ENCODE measurements at places on chromosomes 16 and 17.

GRCh38 chr17:17537311-17538099 is 41.3 kb upstream of the RASD1 start:
- DNase-seq, result no peak

DNA sequence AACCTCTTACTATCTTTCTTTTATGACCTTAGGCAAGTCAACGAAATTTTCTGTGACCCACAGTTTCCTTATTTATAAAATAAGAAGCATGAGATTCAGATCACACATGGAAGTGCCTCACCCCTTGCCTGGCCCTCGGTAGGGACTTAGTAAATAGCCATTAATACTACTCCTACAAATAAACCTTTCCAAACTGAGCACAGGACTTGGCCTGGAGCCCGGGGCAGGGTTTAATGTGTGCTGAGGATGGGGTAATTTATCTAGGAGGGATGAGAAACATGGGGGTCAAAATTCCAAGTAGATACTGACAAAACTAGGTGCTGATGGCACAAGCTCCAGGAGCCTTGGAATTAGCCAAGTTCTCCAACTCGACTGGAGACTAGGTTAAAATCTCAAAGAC is 35.0 kb downstream of the PITPNC1 start:
- DNase-seq, result no peak

GRCh38 chr16:23072084-23072599 is 77.1 kb downstream of the USP31 start:
- DNase-seq, result no peak

DNA sequence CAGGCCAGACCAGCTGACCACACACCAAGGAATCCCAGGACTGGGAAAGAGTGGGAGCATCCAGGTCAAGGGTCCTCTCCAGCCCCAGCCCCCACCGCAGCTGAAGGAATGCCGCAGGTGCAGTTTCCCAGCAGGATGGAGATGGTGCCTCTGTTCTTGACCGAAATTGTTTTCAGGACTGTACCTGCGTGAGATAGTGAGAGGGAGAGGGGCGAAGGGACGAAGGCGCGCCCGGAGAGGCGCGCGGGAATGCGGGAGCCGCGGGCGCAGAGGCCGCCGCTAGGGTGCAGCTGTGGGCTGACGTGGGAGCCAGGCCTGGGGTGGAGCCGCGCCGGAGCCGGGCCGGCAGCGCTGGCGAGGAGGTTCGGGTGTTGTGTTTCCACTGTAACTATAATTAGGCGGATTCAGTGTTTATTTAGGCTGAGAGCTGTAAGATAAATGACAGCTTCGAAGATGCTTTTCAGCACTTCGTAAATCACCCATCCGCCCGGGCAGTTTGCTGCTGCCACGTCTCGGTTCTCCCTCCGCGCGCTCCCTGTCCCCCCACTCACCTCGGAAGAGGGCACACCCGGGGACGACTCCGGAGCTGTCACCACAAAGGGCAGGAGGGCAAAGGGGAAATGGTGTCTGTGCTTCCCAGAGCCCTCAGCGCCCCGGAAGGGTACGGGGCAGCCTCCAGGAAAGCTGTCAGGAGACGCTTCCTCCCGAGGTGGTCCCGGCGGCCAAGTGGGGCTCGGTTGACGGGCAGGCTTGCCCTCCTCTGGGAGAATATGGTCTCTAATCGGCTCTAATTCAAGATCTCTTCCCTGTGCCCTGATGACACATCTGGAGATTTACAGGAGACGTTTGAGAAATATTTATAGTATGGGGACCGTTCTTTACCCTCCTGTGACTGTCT is 38.2 kb downstream of the HOXB1 start:
- DNase-seq, result peak; percentile 67

- DNase-seq, result no peak
Measured at GRCh38 chr17:17376362-17376761, 73.2 kb downstream of the NT5M start.

DNA sequence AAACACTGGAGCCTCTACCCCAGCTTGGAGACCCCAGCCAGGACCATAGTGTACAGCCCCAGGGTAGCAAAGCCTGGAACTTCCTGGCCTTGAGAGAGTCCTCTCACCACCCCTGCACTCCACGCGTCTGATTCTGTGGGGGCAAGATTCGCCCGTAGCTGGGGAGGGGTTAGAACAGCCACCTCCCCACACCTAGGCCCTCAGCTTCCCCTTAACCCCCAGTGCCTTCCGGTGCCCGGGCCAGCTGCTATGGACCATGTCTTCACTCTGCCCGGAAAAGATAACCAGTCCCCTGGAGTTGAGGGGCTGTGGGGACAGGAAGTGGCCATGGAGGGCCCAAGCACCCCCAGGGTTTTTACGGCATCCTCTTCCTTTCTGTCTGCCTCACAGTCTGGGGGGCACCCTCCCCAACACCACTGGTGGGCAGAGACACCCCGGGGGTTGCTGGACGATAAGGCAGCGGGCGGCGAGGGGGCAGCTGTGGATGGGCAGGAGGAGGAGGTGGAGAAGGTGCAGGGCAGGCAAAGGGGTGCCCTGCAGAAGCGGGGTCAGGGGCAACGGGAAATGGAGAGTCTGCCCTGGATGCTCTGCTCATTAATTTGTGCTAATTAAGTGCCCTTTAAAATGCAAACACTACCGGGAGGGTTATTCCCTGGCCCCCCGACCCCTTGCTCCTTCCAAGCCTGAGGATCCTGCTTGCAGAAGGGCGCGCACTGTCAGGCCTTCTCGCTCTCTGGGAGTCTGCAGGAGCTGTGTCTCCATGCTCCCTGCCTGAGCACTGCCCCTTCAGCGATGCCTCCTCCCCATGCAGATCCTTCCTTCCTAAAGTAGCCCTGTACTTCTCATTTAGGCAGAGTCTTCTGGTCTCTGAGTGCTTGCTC is 2.4 kb downstream of the PRSS27 start:
- DNase-seq, result no peak

DNA sequence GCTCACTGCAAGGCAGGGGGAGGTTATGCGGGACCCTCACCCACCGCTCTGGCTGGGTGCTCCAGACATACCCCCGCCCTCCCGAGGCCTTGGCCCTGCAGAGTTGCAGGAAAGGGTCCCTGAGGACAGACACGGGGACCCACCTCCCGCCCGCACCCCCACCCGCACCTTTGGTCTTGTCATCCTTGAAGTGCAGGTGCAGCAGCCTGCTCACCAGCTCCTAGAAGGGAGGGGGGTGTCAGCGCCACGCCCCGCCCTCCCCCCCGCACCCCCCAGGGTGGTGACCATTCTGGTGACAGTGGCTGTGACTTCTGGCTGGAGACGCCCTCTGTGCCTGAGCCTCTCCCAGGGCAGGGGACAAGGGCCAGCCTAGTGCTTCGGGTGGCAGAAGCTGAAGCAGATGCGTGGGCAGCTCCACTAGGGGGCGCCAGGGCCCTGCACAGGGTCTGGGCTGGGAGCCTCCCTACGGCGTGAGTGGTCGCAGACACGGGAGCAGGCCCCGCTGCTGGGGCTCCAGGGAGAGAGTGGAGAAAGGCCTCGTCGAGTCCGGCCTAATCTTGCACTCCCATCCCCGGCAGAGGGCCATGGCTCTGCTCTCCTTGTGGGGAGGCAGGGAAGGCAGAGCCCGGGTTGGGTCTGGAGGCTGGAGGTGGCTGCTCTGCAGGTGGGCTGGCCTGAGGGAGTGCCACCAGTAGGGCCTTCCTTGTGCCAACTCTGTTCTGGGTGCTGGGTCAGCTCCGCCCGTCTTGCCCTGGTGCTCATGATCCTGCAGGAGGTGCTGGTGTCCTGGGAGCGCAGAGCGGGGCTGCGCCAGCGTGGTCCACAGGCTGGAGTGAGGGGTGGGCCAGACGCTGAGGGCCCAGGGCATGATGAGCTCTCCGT is 2.7 kb downstream of the CENPX start:
- DNase-seq, result peak; percentile 43

GRCh38 chr16:71476457-71477124 is 12.5 kb downstream of the ZNF19 start:
- DNase-seq, result no peak

DNA sequence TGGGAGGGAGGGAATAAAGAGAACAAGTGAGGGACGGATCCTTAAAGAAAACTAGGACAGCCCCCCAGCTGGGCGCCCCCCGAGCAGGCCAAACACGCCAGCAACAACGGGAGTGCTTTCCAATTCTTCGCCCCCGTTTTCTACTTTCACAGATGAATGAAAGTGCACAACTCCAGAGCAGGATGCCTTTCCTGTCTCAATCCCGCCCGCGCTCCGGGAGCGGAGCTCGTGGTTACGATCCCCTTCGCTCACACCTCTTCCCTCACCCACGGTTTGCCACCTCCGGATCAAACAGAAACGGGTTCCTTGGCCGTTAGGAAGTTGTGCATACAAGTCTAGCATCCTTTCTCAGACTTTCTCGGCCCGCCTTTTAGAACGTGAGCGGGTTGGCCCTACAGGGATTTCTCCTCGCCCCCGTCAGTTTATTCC is 680 bp downstream of the SKA2 start:
- peak; percentile 15 for DNase-seq

DNA sequence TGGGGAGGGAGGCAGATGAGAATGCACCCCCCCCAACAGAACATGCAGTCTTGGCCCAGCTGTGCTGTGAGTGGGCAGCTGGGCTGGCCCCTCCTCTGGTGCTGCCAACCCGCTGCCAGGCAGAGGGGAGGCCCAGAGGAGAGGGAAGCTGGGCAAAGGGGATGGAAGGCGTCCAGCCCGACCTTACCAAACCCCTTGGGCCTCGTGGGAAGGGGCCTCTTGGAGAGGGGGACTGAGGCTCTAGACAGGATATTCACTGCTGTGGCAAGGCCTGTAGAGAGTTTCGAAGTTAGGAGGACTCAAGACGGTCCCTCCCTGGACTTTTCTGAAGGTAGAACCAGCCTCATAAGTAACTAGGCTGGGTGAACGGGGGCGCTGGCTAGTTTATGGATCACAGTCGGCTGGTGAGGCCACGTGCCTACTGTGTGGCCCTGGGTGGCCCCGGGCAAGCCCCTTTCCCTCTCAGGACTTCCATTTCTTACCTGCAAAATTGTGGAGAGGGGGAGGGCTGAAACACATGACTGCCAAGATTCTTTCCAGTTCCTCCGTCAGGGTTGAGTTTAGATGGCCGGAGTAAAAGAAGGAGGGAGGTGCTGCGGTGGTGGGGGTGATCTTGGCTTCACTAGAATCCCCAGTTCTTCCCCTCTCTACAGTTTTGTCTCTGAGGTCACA is 857 bp upstream of the STAT5A start:
- DNase-seq, result no peak

- no peak for DNase-seq
Measured at GRCh38 chr17:51261024-51261963, 948 bp downstream of the UTP18 start.

- DNase-seq, result no peak
Measured at GRCh38 chr17:10031606-10032005, 126.5 kb upstream of the RCVRN start.

DNA sequence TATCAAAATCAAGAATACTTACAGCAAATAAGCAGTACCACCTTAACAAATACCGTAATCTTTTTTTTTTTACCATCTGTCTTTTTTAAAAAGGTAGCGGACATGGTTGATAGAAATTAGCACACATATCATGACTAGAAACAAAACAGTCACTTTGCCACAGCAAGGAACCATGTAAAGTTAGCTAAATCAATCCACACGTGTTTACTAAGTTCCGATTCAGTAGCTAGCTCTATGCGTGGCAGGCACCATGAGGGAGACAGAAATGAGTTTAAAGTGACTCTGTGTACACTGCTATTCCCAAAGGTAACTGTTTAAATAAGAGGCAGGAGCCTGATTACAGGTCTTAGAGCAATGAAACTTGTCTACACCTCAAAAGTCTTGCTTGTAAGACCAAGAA is 108.6 kb downstream of the XYLT1 start:
- no peak for DNase-seq

GRCh38 chr16:75727221-75727620 is 931 bp upstream of the CPHXL start:
- no peak for DNase-seq

DNA sequence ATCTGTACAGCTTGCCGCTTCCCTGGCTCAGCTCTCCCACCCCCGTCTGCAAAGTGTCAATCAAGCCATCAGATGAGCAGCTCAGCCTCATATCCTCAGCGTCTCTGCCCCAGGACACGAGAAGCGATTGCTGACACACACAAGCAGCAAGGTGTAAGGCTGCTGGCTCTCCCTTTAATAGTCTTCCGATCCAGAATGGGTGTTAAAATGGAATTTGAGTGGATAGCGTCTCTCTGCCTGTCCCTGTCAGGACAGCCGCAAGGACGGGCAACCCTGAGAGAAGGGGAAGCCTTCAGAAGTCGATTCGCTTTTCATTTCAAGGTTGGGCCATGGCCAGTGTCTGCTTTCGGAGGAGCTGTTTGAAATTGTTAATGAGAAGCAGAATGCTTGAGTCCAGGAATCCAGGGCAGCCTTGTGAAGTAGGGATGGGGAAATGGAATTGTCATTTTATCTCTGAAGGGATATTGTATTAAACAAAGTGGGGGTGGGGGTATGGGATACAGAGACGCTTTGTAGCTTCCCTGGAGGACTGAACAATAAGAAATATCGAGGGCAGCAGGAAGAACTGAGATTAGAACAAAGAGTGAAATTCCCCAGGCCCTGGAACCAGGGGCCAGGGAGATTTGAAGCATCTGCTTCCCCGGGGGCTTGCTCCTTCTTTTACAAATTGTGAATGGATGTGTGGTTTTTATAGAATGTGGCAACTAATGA is 4.7 kb upstream of the PIPOX start:
- DNase-seq, result no peak

GRCh38 chr16:1707193-1707790 is 1.3 kb downstream of the MAPK8IP3 start:
- no peak for DNase-seq

- no peak for DNase-seq
Measured at GRCh38 chr17:64534187-64534586, 27.4 kb downstream of the CEP95 start.

DNA sequence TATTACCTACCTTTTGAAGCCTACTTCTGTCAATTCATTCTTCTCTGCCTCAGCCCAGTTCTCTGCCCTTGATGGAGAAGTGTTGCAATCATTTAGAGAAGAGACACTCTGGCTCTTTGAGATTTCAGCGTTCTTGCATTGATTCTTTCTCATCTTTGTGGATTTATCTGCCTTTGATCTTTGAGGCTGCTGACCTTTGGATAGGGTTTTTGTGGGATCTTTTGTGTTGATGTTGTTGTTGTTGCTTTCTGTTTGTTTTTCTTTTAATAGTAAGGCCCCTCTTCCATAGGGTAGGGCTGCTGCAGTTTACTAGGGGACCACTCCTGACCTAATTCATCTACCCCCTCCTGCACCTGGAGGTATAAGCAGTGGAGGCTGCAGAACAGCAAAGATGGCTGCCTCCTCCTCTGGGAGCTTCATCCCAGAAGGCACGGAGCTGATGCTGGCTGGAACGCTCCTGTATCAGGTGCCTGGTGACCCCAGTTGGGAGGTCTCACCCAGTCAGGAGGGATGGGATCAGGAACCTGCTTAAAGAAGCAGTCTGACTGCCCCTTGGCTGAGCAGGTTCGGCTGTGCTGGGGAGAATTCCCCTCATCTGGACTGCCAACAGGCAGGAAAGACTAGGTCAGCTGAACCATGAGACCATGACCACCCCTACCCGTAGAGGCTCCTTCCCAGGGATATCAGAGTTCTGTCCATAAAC is 28.0 kb downstream of the NFATC3 start:
- DNase-seq, result no peak

GRCh38 chr17:488993-489757 is 136.6 kb upstream of the RPH3AL start:
- no peak for DNase-seq
